Activated T-cell treated with anti-CD3 and anti-CD28 coated beads, Interleukin-2, amount 50 U/mL, for 4 hours (primary cell): ENCODE measurements at places on chromosomes 1 and 21.

DNA sequence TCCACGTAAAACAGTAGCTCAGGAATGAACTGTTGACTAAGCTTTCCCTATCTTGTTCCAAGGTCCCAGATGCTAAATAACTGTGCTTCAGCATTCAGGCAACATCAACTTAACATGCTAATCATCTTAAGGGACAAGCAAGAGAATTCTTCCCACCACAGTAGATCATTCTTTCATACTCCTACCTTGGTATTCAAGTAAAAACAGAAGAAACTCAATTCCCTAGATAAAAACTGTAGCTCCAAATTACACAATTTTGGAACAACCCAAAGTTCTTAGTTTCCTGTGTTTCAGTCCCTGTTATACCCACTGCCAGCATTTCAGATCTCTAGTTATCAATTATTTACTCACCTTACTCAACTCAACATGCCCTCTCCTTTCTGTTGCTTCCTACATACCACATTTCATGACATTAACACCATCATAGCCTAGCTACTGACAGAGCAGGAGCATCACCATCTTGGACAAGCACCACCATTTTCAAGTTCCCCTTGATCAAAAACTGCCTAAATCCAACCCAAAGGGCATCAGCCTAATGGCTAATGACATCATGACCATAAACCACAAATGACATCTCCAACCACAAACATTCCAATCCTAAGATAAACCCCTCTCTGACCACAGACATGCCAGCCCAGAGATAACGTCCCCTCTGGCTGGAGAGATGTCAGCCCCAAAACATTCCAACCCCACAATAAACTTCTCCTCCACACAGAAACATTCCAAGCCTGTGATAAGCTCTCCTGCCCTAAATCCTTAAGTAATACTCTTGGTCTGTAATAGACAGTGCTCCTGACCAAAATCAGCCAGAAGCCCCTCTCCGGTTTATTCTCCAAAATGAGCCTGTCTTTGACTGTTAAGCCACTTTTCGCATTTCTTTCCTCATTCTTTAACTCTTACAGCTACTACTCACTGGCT lies 191.2 kb downstream of the RERE start:
- DNase-seq: no peak

GRCh38 chr1:52551507-52552235 lies 1.2 kb downstream of the TUT4 start:
- DNase-seq: peak; percentile 30

GRCh38 chr1:7960867-7961215 lies 670 bp upstream of the PARK7 start:
- no peak for DNase-seq

DNA sequence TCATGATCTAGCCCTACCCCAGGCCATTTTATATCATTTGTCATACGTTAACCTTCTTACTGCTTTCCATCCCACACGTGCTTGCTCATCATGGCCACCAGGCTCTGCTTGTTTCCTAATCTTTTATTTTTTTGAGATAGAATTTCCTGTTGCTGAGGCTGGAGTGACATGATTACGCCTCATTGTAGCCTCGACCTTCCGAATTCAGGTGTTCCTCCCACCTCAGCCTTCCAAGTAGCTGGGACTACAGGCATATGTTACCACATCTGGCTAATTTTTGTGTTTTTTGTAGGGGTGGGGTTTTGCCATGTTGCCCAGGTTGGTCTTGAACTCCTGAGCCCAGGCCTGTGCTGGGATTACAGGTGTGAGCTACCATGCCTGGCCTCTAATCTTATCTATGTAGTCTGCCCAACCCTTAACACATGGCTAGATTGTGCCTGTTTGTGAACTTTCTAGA lies 3.3 kb downstream of the UAP1 start:
- no peak for DNase-seq

GRCh38 chr1:21341517-21342078 lies 51.3 kb upstream of the ECE1 start:
- no peak for DNase-seq

- DNase-seq: no peak
Observed at GRCh38 chr1:205318231-205318991, 3.1 kb downstream of the NUAK2 start.

- no peak for DNase-seq
Observed at GRCh38 chr1:56507925-56508522, 71.3 kb downstream of the PLPP3 start.

GRCh38 chr1:245404527-245404926 lies 249.7 kb downstream of the KIF26B start:
- no peak for DNase-seq

- DNase-seq: no peak
Observed at GRCh38 chr1:2443277-2444137, 31.1 kb upstream of the PEX10 start.

DNA sequence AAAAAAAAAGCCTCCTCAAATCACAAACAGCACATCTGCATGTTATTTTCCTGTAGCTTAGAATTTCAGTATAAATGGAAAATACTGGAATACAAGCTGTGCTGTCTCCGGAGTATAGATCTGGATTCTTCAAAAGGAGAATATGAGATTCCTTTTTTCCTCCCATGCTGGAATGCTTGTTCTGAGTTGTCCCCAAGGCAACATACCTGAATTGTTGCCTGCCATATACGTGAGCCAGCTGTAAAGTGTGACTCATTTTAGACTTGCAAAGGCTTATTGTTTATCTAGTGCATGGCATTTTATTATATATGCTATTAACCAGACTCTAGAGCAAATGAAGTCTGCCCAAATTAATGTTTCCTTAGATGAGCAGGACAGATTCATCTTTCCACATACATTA lies 95.0 kb upstream of the C1orf105 start:
- DNase-seq: no peak
